ENCODE measurements at places on chromosomes 1 and 21.
A peak's percentile ranks its signal among the peaks of the same experiment; 100 is the strongest.

DNA sequence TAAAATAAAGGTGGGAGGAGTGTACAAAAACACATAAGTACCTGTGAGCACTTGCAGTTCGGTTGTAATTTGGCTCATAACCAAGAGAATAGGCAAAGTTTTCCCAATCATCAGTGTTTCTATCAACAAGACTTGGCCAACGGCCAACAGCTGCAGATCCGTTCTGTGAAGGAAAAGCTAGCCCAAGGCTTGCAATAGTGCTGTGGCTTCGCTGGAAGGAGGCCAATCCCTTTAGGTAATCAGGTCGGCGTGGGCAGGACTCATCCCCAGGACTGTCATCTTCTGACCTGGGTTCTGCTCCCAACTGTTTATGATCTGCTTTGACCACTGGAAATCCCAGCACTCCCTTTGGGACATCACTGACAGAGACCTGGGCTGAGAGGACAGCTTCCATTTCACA, 107.8 kb downstream of the LYST start:
- peaks cover 59% of the 10 kb centered on the region for H3K36me3 ChIP-seq
- H3K27ac ChIP-seq, result no peak overlapping the region
- H3K4me1 ChIP-seq, result no peaks in the 10 kb centered on the region
- H3K27me3 ChIP-seq, result no peaks in the 10 kb centered on the region
- DNase-seq, result no peak

DNA sequence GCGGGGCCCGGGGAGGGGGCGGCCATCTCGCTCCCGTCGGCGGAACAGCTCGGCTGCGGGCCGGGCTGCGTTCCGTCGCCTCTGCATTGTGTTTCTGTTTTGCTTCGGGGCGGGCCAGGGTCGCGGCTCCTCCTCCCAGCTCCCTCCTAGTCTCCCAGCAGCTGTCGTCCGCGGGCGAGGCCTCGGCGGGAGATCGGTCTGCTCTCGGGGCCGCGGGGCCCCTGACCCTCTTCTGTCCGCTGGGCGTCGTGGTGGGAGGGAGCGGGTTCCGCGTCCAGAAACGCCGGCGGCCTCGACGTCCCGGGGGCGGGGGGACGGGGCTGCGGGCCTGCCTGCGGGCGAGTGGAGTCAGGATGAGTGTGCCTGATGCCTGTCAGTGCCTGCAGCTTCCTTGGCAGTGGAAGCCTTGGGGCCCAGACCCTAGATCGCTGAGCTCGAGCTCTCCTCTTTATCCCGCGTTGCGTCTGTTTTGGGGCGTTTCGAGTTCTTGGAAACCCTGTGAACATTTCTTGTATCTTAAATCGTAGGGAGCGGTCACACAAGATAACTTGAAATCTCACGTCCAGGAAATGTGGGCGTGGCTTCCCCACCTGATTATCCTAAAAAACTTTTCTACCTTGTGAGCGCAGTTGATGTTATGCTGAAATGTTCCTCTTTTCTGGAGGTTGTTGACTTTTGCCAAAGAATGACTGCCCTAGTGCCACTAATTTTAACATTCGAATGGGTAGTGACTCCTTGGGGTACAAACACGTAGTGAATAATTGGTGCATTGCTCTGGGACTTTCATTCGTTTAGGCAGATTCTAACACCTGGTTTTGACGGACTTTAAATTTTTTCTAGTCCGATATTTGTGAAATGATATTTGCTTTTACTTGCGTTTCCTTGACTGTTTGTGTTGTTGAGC, 676 bp downstream of the MORC3 start:
- H3K4me1 ChIP-seq, result peaks cover 25% of the 10 kb centered on the region
- peak overlapping the region; percentile 92 for H3K27ac ChIP-seq
- DNase-seq, result no peak
- H3K4me3 ChIP-seq, result peak overlapping the region; percentile 91

DNA sequence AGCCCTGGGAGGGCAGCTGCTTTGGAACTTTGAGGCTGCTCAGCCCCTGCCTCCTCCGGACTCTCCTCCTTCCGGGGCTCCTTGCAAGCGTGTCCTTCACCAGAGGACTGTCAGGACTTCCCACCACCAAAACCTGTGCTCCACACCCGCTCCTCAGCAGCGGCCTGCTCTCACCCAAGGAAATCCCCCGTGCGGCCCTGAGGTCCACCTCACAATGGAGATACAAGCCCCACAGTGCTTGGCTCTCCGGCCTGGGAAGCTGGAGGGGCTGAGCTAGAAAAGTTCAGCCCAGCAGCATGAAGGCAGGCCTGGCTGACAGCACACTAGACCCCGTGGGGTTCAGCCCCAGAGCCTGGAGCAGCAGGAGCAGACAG, 33.6 kb downstream of the PGBD5 start:
- no peak overlapping the region for H3K4me3 ChIP-seq
- H3K36me3 ChIP-seq, result no peaks in the 10 kb centered on the region
- no peak overlapping the region for H3K27ac ChIP-seq
- H3K27me3 ChIP-seq, result peaks cover 6% of the 10 kb centered on the region

GRCh38 chr1:111511370-111511769, 7.9 kb upstream of the ADORA3 start:
- peaks cover 45% of the 10 kb centered on the region for H3K4me1 ChIP-seq
- no peak overlapping the region for H3K4me3 ChIP-seq
- H3K27ac ChIP-seq, result no peak overlapping the region
- no peak for DNase-seq
- no peaks in the 10 kb centered on the region for H3K27me3 ChIP-seq
- no peaks in the 10 kb centered on the region for H3K36me3 ChIP-seq

All from activated T-helper 2 cell treated with anti-CD3 and anti-CD28 coated beads, Interferon-gamma antibody, Interleukin-2, Interleukin-4, amounts not matched to agents 10 μg/mL and 5 μg/mL and 100 μg/mL, durations not matched to agents 14 hours and 24 hours and 36 hours (primary cell).